ENCODE measurements at places on chromosomes 5 and 9. TPM values are rescaled to one million over a fixed set of nuclear protein-coding genes. Genes with fewer than 3 reads are reported as not detected.
A peak's percentile ranks its signal among the peaks of the same experiment; 100 is the strongest.

OBP2B gene
- not detected for total RNA-seq

GRCh38 chr5:154559398-154560276 is 81.6 kb upstream of the HAND1 start:
- H3K4me1 ChIP-seq = no peaks in the 10 kb centered on the region
- no peak for DNase-seq
- no peak overlapping the region for H3K4me3 ChIP-seq
- no peak overlapping the region for H3K27ac ChIP-seq
- no peaks in the 10 kb centered on the region for H3K36me3 ChIP-seq
- no peaks in the 10 kb centered on the region for H3K27me3 ChIP-seq

DNA sequence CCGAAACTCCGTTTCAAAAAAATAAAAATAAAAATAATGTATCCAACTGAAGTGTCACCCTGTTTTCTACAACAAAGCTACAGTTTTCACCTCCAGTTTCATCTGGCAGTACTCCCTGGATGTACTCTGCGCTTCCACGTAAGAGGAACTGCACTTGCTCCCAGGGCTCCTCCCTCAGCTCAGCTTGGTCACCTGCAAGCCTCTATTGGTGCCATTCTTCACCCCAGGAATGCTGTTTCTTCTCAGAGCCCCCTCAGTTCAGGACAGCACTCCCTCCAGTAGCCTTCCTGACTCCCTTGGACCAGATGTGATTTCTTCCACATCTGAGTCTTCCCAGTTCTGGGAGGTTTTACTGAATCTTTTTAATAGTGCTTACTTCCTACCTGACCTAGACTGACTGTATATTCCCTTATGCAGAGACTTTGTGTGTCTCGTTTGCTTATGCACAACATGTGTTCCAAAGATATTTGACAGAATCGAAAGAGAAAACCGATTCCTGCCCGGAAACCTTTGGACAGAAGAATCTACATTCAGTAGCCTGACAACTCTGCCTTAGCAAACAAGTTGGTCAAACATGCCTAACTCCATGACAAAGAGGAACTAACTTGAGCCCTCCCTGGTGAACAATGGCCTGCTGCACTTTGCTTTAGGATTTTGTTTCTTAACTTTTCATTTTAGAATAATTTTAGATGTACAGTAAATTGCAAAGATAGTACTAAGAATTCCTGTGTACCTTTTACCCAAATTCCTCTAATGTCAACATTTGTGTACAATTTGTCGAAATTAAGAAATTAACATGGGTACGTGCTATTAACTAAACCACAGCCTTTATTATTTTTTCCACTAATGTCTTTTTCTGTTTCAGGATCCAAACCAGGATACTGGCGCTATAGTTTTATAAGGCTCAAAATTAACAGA is 814 bp downstream of the CCDC125 start:
- no peaks in the 10 kb centered on the region for H3K27me3 ChIP-seq
- peaks cover 48% of the 10 kb centered on the region for H3K4me1 ChIP-seq
- DNase-seq = no peak
- peak overlapping the region; percentile 67 for H3K27ac ChIP-seq

DNA sequence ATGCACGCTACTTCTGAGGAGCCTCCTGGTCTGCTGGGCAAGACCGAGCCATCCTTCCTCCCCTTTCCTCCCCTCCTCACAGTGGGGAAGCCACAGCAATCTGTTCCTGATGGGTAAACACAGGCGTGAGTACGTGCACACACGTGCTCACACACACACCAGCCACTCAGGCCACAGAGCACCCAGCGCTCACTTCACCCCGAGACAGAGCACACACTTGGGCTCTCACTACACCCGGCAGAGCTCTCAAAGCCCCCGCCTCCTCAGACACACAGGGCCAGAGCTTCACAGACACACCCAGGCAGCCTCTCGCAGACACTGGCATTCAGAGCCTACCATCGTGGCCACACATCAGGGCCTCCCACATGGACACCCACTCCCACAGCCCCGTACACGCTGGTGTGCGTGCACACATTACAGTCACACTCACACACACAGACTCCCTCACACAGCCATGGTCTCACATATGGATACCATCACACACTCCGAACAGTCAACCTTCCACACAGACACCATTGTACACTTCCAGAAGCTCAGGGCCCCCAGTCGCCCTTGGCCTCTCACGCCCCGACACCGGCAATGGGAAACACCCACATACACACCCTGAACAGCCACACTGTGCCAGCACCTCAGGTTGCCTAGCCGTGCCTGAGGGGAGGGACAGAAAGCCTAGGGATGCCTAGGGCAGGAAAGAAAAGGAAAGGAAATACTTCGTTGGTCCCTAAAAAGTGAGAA is 13.5 kb downstream of the CNTFR start:
- no peaks in the 10 kb centered on the region for H3K4me1 ChIP-seq
- no peaks in the 10 kb centered on the region for H3K27me3 ChIP-seq
- DNase-seq = no peak
- no peak overlapping the region for H3K4me3 ChIP-seq
- H3K27ac ChIP-seq = no peak overlapping the region

GCNT4 gene
- 0.07 TPM for total RNA-seq

DNA sequence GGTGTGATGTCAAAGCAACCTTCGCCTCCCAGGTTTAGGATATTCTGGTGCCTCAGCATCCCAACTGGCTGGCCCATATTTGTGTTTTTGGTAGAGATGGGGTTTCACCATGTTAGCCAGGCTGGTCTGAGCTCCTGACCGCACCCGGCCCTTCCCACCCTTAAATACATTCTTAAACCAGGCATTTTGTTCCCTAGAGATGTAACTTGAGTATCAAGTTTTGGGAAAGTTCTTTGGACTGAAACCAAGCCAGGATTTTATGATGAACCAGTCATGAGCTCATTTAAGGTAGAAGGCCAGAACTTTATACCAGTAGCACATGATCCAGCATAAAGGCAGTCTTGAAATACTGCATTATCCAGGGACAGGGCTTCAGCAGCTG is 3.5 kb downstream of the RPL7A start:
- H3K4me3 ChIP-seq = no peak overlapping the region
- H3K27ac ChIP-seq = peak overlapping the region; percentile 11
- no peak for DNase-seq
- H3K36me3 ChIP-seq = peaks cover 33% of the 10 kb centered on the region
- peaks cover 32% of the 10 kb centered on the region for H3K4me1 ChIP-seq

DNA sequence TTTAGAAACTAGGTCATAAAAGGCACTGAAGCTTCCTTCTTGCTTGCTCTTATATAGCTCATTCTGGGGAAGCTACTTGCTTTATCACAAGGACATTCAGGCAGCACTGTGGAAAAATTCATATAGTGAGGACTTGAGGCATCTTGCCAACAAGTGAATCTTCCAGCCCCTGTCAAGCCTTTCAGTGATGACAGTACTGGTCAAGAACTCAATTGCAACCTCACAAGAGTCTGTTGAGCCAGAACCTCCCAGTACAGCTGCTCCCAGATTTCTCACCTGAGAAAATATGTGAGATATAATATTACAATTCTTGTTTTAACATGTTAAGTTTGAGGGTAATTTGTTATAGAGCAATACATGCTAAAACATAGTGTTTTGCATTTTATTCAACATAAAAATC is 2011.0 kb upstream of the NUDT12 start:
- H3K27ac ChIP-seq = no peak overlapping the region
- H3K36me3 ChIP-seq = no peaks in the 10 kb centered on the region
- DNase-seq = no peak

DNA sequence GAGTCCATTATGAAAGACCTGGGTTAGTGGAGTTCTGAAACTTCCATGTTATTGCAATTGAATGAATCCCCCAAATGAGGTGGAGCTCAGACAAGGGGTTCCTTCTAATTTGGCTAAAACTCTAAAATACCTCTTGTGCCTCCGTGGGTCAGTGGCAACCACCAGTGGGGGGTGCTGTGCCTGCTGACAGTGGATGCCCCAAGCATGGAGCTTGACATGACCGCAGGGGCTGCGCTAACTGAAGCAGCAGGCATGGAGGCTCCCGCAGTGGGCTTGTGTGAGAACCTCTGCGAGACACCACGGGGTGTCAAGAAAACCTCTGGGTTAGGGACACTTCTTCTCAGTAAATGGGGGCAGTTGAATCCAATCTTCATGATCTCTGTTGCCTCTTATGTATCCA is 200.5 kb downstream of the DRD1 start:
- no peak for DNase-seq
- no peaks in the 10 kb centered on the region for H3K36me3 ChIP-seq
- H3K27ac ChIP-seq = no peak overlapping the region
- H3K4me3 ChIP-seq = no peak overlapping the region

DNA sequence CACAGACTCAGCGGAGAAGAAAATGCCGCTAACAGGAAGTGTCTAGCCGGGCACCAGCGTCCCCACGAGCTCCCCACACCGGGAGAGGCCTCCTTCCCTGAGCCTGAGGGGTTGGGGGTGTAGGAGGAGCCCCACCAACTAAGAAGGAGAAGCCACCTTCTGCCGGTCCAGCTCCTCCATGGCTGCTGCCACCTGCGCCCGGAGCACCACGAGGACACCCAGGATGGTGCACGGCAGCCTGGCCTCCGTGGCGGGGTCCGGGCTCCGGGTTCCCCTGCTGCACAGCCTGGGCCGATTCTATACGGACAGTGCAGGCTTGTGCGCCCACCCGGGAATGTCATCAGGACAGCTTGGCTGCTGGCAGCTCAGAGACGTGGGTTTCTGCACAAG is 297 bp downstream of the LCN8 start:
- H3K27ac ChIP-seq = no peak overlapping the region
- no peaks in the 10 kb centered on the region for H3K36me3 ChIP-seq
- H3K27me3 ChIP-seq = no peaks in the 10 kb centered on the region
- no peak for DNase-seq
- no peak overlapping the region for H3K4me3 ChIP-seq
- H3K4me1 ChIP-seq = peaks cover 10% of the 10 kb centered on the region

FIBCD1 gene
- total RNA-seq = 26.1 TPM

SH2D3C gene
- 1.3 TPM for total RNA-seq

EEIG1 gene
- total RNA-seq = 44.2 TPM

SPAG8 gene
- total RNA-seq = 0.39 TPM

- no peak overlapping the region for H3K4me3 ChIP-seq
- peaks cover 5% of the 10 kb centered on the region for H3K4me1 ChIP-seq
- no peaks in the 10 kb centered on the region for H3K36me3 ChIP-seq
- DNase-seq = no peak
Measured at GRCh38 chr9:129898185-129898584, 62.9 kb downstream of the USP20 start.

- H3K27ac ChIP-seq = peak overlapping the region; percentile 47
- no peak for DNase-seq
- H3K4me1 ChIP-seq = no peaks in the 10 kb centered on the region
- no peaks in the 10 kb centered on the region for H3K27me3 ChIP-seq
- no peaks in the 10 kb centered on the region for H3K36me3 ChIP-seq
Measured at GRCh38 chr9:98191671-98192502, 550 bp downstream of the CORO2A start.

DNA sequence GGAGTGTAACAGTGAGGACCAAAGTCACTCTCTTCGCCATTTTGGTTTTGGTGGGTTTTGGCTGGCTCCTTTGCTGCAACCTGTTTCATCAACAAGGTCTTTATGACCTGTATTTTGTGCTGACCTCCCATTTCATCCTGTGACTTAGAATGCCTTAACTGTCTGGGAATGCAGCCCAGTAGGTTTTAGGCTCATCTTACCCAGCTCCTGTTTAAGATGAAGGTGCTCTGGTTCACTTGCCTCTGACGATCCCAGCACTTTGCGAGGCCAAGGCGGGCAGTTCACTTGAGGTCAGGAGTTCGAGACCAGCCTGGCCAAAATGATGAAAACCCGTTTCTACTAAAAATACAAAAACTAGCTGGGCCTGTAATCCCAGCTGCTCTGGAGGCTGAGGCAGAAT is 1.8 kb upstream of the CKS2 start:
- H3K36me3 ChIP-seq = peaks cover 11% of the 10 kb centered on the region
- H3K4me3 ChIP-seq = peak overlapping the region; percentile 93
- H3K27me3 ChIP-seq = no peaks in the 10 kb centered on the region

DNA sequence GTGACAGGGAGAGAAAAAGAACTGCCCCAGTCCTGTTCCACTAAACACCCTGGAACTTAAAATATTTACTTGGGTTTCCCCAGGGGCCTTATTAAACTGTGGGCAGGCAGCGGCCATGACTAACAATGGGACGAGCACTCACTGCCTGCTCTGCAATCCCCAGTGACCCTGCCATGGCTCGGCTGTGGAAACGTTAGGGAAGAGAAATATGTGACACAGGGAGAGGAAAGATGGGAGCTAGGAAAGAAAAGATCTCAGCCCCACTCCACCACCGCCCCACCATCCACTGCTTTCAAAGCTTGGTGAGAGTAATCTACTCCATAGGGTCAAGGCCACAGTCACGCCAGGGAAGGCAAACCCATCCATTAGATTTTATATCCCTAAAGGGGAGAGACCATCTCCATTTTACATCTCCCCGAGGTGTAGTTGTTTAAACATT is 117.6 kb downstream of the EFNA5 start:
- no peak overlapping the region for H3K4me3 ChIP-seq
- no peaks in the 10 kb centered on the region for H3K36me3 ChIP-seq
- no peaks in the 10 kb centered on the region for H3K27me3 ChIP-seq
- no peak overlapping the region for H3K27ac ChIP-seq
- DNase-seq = no peak
- H3K4me1 ChIP-seq = peaks cover 15% of the 10 kb centered on the region

GRCh38 chr5:78677777-78678668 is 29.5 kb upstream of the LHFPL2 start:
- H3K27ac ChIP-seq = no peak overlapping the region
- 0 out of 2 replicates have a peak, but pooled peaks cover 2% of the 10 kb centered on the region for H3K4me1 ChIP-seq
- no peaks in the 10 kb centered on the region for H3K27me3 ChIP-seq
- no peaks in the 10 kb centered on the region for H3K36me3 ChIP-seq

DNA sequence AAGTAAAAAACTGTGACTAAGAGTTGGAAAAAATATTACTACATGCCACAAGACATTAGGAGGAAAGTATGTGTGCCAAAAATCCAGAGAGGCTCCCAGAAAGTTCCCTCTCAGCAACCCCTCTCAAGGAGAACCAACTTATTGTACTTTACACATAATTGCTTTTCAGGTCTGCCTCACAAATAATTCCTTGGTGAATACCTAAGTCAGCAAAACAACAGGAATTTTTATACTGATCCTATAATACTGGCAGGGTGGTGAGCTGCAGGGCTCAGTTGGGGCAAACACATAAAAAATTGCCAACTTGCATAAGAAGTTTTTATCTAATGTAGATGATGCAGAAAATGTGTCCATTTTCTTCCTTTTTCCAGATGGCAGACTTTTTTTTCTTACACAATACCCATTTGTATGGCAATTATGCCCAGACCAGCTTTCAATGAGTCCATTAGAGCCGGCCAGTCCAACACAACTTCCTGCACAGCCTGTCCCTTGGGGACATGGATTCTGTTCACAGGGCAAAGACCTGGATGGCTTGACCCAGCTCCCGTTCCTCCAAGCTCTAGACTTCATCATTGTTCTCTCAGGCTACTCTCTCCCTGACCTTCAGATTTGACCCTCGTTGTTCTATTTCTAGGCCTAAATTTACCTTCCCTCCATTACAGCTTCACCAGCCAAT is 31.3 kb downstream of the MARCHF3 start:
- no peaks in the 10 kb centered on the region for H3K36me3 ChIP-seq
- H3K27me3 ChIP-seq = no peaks in the 10 kb centered on the region
- no peaks in the 10 kb centered on the region for H3K4me1 ChIP-seq
- H3K4me3 ChIP-seq = no peak overlapping the region
- no peak overlapping the region for H3K27ac ChIP-seq

DNA sequence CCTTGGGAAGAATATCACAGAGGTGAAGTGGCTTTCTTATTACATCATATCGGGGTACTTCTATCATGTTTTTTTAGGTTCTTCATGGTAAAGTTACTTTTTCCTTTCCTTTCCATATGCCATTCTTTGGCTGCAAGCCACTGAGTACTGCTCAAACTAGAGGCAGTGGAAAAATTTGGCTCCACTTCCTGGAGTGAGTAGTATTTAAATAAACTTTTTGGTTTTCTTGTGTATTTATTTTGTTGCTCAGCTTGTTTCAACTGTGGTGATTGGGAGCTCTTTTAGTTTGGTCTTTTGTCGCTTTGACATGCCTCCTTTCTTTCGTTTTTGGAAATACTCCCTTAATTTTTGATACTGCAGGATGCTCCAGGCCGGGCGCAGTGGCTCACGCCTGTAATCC is 69.8 kb downstream of the WDR70 start:
- H3K36me3 ChIP-seq = no peaks in the 10 kb centered on the region
- H3K4me1 ChIP-seq = no peaks in the 10 kb centered on the region
